ENCODE measurements at places on chromosomes 6 and 20. TPM values are rescaled to one million over a fixed set of nuclear protein-coding genes. Genes with fewer than 3 reads are reported as not detected.

DNA sequence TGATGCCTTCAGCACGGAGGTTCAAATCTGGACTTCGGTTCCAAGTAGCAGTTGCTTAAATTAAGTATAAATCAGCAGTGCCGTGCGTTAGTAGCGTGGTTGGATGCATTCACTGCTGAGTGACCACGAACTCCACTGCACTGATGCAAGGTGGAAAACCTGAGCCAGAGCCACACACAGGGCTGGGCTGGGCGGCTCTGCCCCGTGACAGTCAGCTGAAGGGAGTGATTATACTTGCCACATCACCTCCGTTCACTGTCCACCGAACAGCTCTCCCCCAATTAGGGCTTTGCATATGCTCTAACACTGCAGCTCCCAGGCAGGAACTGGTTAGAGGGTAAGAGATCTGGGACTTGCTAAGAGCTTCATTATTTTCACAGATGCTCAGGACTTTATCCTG, 22.2 kb downstream of the PPP1R3G start:
- no peaks in the 10 kb centered on the region for H3K36me3 ChIP-seq
- H3K27me3 ChIP-seq = no peaks in the 10 kb centered on the region
- no peaks in the 10 kb centered on the region for H3K4me1 ChIP-seq
- H3K4me3 ChIP-seq = no peak overlapping the region
- DNase-seq = no peak
- no peak overlapping the region for H3K27ac ChIP-seq

MRAP2 gene
- total RNA-seq = 0.74 TPM

MEI4 gene
- total RNA-seq = not detected

GRCh38 chr6:47245745-47246371, 63.8 kb downstream of the TNFRSF21 start:
- peaks cover 33% of the 10 kb centered on the region for H3K4me1 ChIP-seq
- DNase-seq = no peak
- H3K27me3 ChIP-seq = no peaks in the 10 kb centered on the region
- H3K27ac ChIP-seq = no peak overlapping the region
- H3K36me3 ChIP-seq = no peaks in the 10 kb centered on the region

GRCh38 chr6:16079354-16079753, 49.5 kb upstream of the MYLIP start:
- DNase-seq = no peak
- H3K36me3 ChIP-seq = no peaks in the 10 kb centered on the region
- no peak overlapping the region for H3K27ac ChIP-seq
- no peaks in the 10 kb centered on the region for H3K27me3 ChIP-seq
- no peaks in the 10 kb centered on the region for H3K4me1 ChIP-seq
- H3K4me3 ChIP-seq = no peak overlapping the region

DNA sequence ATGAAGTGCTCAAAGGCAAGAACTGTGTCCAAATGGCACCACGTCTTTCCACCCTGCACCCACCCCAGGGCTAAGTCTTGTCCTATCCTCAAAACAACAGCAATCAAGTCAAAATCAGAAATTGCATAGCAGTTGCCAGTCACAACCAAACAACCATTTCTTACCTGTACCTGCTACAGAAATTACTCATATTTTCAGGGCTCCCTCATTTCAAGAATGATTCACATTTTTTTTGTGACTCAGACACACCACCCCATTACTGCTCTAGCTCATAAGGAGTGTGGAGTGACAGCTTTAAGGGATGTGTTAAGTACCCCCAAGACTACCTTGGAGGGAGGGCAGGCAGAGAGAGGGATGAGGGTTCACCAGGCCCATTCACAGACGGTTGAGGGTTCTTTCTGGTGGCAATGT, 111.7 kb downstream of the TRERF1 start:
- no peaks in the 10 kb centered on the region for H3K36me3 ChIP-seq
- DNase-seq = no peak
- no peak overlapping the region for H3K27ac ChIP-seq
- no peaks in the 10 kb centered on the region for H3K27me3 ChIP-seq
- no peaks in the 10 kb centered on the region for H3K4me1 ChIP-seq

- no peak for DNase-seq
- H3K4me1 ChIP-seq = no peaks in the 10 kb centered on the region
These were observed 98.5 kb upstream of the ZFP64 start for GRCh38 chr20:52289956-52290565.

DNA sequence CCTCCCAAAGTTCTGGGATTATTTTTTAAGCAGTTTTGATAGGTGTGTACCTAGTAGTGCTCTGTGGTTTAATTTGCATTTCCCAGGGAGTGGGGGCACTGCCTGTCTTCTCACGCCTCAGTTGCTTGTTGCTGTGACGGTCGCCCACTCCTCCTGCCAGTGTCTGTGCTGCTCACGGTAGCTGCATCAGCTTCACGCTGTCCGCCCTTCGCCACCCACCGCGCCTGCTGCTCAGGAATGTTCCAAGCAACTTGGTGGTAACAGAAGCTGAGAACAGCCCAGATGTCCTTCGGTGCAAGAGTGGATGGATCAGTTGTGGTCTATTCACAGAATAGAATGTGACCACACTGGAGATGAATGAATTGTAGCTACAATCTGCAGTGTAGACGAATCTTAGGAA, 22.9 kb downstream of the DNAJC5 start:
- peaks cover 32% of the 10 kb centered on the region for H3K36me3 ChIP-seq
- no peaks in the 10 kb centered on the region for H3K27me3 ChIP-seq
- H3K4me1 ChIP-seq = no peaks in the 10 kb centered on the region
- no peak for DNase-seq
- H3K27ac ChIP-seq = no peak overlapping the region

DNA sequence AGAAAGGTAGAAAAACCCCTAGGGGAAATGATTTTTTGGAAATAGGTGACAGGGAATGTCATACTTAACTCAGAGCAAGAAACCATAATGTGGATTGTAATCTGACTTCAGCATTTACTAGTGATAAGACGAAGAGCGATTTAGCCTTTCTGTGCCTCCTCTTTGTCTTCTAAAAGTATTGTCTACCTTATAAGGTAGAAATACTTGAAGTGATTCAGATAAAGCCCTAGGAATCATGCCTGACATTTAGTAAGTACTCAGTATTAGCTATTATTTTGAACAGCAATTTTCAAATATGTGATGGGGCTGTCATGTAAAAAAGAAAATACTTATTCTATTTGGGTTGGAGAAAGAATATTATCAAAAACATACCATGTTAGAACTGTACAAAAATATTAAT, 525.9 kb upstream of the EYS start:
- no peaks in the 10 kb centered on the region for H3K27me3 ChIP-seq
- no peaks in the 10 kb centered on the region for H3K36me3 ChIP-seq
- no peaks in the 10 kb centered on the region for H3K4me1 ChIP-seq
- no peak overlapping the region for H3K27ac ChIP-seq
- no peak overlapping the region for H3K4me3 ChIP-seq

GRCh38 chr6:21741221-21742109, 147.9 kb downstream of the SOX4 start:
- H3K36me3 ChIP-seq = no peaks in the 10 kb centered on the region
- H3K4me1 ChIP-seq = peaks cover 26% of the 10 kb centered on the region
- DNase-seq = no peak
- no peak overlapping the region for H3K4me3 ChIP-seq
- H3K27me3 ChIP-seq = no peaks in the 10 kb centered on the region
- H3K27ac ChIP-seq = no peak overlapping the region

PDE10A gene
- 2.7 TPM for total RNA-seq

- DNase-seq = no peak
- H3K4me3 ChIP-seq = no peak overlapping the region
- H3K36me3 ChIP-seq = no peaks in the 10 kb centered on the region
- no peak overlapping the region for H3K27ac ChIP-seq
- H3K27me3 ChIP-seq = no peaks in the 10 kb centered on the region
These were observed 97.3 kb downstream of the GRIK2 start for GRCh38 chr6:101490857-101491256.

- no peak overlapping the region for H3K27ac ChIP-seq
- no peak for DNase-seq
- no peaks in the 10 kb centered on the region for H3K27me3 ChIP-seq
- peaks cover 13% of the 10 kb centered on the region for H3K4me1 ChIP-seq
- H3K4me3 ChIP-seq = no peak overlapping the region
These were observed 89.7 kb downstream of the INSM1 start for GRCh38 chr20:20457392-20458126.

Measured in lower lobe of right lung (tissue), 2 donors.